ENCODE measurements at places on chromosomes 1 and 21.

- no peak for DNase-seq
Measured at GRCh38 chr1:1597275-1597930, 2.5 kb downstream of the FNDC10 start.

DNA sequence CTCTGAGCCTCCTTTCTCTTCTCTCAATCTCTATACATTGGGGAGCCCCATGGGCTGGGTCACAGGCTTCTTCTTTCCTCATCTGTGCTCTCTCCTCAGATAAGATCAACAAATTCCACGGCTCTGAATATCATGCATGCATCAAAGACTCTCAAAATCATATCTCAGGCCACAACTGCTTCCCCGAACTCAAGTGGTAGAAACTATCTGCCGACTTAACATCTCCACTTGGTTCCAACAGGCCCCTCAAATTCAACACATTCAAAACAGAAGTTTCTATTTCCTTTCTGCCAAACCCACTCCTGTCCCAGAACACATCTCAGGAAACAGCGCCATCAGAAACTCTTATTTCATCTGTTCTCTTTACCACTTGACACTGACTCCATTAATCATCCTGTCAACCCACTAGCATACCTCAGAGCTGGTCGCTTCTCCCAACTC, 16.7 kb downstream of the DDX59 start:
- no peak for DNase-seq

DNA sequence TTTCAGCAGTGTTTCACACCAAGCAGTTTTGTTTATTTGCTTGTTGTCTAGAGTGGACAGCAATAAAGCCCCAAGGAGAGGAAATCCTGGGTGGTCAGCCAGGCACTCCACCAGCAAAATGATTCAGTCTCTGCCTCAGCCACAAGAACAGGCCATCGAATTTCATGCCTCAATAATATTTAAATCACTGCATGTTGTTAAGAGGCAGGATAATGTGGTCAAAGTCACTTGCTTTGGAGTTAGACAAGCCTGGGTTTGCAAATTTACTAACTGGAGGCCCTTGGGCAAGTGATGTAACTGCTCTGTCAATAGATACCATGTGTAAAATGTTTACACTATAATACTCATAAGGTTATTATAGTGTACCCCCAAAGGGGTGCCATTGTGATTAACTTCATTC, 349.6 kb downstream of the LMO4 start:
- DNase-seq: no peak

- DNase-seq: no peak
Measured at GRCh38 chr1:86288586-86289147, 107.5 kb downstream of the ODF2L start.

DNA sequence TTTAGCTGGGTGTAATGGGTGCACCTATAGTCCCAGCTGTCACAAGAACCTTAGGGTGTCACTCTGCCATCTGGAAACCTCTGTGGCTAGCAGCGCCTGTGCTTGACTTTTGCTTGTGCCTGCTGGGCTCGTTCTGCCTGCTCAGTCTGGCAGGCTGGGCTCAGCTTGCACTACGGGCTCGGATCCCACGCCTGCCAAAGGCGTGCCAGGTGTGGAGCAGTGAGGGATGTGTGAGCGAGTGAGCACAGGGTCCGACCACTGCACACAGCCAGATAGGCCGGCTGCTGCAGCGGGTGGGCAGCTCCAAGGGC, 2.8 kb upstream of the LSM10 start:
- DNase-seq: no peak

- peak; percentile 51 for DNase-seq
Measured at GRCh38 chr1:9399510-9400424, 107.1 kb downstream of the SPSB1 start.

DNA sequence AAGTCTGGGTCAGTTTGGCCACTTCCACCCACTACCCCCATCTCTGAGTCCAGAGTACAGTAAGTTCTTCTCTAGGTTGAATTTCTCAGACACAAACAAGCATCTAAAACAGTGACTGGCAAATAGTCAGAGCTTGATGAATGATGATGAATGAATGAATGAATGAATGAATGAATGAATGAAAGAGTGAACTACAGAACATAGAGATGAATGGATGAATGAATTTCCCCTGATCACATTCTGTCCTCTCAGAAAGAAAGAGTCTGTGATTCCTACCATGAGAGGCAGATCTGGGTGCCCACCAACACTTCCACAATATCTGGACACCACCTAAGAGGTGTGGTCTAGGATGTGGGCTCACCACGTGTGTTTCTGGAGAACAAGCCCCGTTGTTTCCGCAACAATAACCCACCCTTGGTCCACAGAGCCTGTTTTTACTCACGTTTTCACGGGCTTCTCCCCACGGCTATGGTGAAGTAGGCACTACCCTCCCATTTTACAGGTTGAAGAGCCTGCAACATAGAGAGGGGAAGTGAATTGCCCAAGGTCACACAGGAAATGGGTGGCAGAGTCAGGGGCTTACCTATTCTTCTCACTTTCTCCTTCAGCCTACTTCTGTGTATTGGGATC, 40.2 kb upstream of the IFFO2 start:
- DNase-seq: no peak

DNA sequence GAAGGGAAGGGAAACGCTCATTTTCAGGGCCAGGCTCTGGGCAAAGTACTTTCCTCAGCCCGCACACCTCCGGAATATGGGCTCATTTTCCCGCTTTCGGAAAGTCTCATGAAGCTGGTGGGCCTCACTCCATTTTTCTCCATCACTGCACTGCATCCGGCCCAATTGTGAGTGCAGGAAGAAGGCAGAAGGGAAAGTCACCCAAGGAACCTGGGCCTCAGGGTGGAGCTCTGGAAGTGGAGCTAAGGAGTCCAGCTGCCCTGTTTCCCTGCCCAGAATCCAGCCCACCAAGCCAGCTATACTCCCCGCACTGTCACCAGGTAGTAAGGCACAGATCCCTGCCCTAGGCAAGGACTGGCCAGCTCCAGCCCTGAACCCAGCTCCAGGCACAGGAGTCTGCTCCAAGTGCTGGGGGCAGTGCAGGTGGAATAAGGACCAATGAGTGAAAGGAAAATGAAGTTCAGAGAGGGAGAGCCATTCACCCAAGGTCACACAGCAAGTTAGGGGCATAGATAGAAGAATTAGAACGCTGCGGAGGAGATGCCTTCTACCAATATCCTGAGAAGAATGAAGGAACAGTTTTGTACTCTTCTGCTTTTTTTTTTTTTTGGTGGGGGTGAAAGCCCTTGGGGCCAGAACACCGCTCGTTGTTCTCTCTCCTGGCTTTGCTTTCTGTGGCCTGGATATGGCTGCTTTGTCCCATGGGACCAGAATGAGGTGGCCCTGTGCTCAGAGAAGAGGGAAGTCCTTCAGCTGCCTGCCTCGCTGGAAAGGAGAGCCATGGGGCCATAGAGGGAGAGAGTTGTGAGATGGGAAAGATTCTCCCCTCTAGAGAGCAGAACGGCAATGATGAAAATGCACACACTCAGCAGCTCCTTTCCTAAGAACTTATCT, 10.0 kb downstream of the LRP8 start:
- no peak for DNase-seq

- DNase-seq: no peak
Measured at GRCh38 chr21:19490481-19490880, 1086.9 kb upstream of the TMPRSS15 start.

- DNase-seq: no peak
Measured at GRCh38 chr21:37766129-37766528, 150.1 kb downstream of the KCNJ6 start.

- peak; percentile 45 for DNase-seq
Measured at GRCh38 chr1:145871994-145872924, 13.4 kb upstream of the PIAS3 start.

DNA sequence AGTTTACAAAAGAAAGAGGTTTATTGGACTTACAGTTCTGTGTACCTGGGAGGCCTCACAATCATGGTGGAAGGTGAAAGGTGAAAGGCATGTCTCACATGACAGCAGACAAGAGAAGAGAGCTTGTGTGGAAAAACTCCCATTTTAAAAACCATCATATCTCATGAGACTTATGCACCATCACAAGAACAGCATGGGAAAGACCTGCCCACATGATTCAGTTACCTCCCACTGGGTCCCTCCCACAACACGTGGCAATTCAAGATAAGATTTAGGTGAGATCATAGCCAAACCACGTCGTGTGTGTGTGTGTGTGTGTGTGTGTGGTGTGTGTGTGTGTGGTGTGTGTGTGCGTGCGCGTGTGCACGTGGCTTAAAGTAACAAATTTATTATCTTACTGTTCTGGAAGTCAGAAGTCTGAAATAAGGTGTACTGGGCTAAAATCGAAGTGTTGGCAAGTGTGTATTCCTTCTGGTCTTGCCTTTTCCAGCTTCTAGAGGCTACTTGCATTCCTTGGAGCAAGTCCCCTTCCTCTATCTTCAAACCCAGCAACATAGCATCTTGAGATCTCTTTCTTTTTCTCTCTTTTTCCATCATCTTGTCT, 48.1 kb upstream of the MPC2 start:
- no peak for DNase-seq

GRCh38 chr21:15742694-15743093, 12.9 kb downstream of the USP25 start:
- DNase-seq: no peak

DNA sequence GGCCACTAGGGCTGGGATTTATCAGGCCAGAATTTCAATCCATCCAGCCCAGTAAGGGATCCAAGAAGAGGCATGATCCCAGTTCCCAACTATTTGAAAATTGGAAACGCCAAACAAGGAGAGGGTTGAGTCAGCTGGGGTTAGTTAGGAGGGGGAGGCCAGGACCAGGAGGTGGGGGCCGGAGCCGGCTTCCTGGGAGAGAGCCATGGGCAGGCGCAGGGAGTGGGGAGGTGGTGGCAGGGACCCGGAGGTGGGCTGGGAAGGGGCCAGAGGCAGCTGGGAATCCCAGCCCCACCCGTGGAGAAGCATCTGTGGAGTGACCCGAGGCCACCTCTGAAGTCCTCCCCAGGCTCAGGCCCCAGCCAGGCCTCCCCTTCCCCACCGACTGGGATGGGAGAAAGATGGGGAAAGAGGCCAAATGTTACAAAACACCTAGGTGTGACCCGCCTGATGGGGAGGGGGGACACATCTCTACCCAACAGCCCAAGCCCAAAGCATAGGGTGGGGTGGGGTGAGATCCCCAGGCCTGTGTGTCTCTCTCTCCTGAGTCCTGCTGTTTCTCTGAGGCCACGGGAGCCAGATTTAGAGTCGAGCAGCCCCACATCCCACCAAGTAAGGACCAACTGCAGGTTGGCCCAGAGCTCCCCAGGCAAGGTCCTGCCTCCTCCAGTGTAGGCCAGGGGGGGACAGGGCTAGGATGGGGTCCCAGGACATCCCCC, 10.1 kb downstream of the HSPG2 start:
- peak; percentile 63 for DNase-seq

- DNase-seq: no peak
Measured at GRCh38 chr1:202901555-202901954, 12.6 kb upstream of the RABIF start.

- no peak for DNase-seq
Measured at GRCh38 chr1:156065212-156065611, 4.3 kb downstream of the RAB25 start.

DNA sequence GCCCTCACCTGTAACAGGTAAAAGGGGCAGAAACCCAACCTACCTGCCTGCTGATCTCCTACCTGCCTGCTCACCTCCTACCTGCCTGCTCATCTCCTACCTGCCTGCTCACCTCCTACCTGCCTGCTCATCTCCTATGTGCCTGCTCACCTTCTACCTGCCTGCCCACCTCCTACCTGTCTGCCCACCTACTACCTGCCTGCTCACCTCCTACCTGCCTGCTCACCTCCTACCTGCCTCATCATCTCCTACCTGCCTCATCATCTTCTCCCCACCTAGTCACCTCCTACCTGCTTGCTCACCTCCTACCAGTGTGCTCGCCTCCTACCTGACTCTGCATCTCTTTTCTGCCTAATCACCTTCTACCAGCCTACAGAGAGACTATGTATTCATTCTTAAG, 452.9 kb downstream of the MATN1 start:
- DNase-seq: no peak

- no peak for DNase-seq
Measured at GRCh38 chr1:152577168-152577567, 3.1 kb downstream of the LCE3D start.

GRCh38 chr1:35718492-35719336, at the start of gene C1orf216:
Gene C1orf216 (minus strand): TSS chr1:35718884. CDS start chr1:35716321, 2,563 bp downstream.
- peak; percentile 74 for DNase-seq

DNA sequence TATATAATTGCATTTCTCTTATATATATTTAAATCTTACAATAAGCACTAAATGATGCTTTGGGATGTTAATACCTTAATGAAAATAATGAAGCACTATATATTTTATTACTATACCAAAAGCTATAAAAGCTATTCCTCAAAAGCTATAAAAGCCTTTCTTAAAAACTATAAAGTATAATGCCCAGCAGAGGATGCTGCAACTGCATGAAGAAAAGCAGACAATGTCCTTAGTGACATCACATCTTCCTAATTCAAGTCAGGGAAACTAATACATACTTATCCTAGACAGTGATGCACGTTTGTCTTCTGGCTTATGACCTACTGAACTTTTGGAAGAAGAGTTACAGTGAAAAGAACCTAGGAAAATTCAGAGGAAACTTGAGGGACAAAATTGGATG, 13.6 kb upstream of the C1orf185 start:
- DNase-seq: no peak

DNA sequence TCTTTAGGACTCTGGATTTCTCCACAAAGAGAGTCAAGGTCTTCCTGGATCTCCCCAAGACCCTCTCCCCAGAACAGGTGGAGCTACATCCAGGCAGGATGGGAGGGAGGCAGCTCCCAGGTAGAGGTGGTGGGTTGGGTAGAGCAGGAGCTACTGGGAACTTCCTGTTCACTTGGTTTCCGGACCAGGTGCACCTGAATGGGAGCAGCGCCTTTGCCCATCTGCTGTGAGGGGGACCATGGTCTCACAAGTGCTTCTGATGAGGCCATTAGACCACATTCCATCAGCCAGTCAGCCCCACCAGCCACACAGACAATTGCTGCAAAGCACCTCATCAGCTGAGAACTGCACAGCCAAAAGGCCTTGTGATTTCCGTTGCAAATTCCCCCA, 188.8 kb downstream of the MATN1 start:
- DNase-seq: no peak

GRCh38 chr1:237038211-237038610, 3.8 kb upstream of the RYR2 start:
- DNase-seq: no peak
